ENCODE measurements at places on chromosomes 6 and 20.

- peak; percentile 71 for DNase-seq
Observed at GRCh38 chr20:47456952-47457724, 44.5 kb upstream of the NCOA3 start.

GRCh38 chr6:133254552-133255228, 13.5 kb downstream of the EYA4 start:
- peak; percentile 51 for DNase-seq

GRCh38 chr6:34771727-34772126, 14.4 kb downstream of the SNRPC start:
- peak; percentile 73 for DNase-seq

DNA sequence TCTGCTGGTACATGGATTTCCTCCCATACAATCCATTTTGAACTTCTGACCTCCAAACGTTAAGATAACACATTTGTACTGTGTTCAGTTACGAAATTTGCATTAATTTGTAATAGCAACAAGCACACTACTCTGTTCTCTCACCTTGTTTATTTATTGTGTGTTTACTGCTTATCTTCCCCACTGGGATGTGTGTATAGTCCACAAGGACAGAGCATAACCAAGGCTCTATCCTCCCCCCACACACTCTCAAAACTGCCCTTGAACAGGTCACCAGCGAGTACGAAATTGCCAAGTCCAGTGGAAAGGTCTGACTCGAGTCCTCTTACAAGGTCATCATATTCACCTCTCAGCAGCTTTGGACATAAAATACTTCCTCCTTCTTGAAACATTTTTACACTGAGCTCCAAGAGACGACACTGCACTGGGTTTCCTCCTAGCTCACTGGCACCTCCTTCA, 18.6 kb downstream of the ADTRP start:
- no peak for DNase-seq

GRCh38 chr6:134410541-134410940, 92.6 kb upstream of the SGK1 start:
- DNase-seq: no peak

Data from amniotic epithelial cell (primary cell).